ENCODE measurements at places on chromosomes 1 and 21.
A peak's percentile ranks its signal among the peaks of the same experiment; 100 is the strongest.

GRCh38 chr1:210418863-210419650 lies 90.4 kb downstream of the HHAT start:
- DNase-seq, result no peak

DNA sequence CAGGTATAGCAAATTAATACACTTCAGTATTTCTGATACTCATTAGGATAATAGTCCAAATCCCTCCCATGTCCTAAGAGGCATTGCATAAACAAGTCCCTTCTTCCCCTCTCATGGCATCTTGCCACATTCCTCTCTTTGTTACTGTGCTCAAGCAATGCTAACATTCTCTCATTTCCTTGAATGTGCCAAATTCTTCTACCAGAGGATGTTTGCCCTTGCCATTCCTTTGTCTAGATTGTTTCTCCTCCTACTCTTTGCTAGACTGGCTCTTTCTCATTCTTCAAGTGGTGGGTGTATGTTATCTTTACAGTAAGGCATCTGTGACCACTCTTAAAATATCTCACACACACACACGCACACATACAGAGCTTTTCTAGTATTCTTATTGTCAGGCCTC lies 621.0 kb upstream of the CXADR start:
- no peak for DNase-seq

DNA sequence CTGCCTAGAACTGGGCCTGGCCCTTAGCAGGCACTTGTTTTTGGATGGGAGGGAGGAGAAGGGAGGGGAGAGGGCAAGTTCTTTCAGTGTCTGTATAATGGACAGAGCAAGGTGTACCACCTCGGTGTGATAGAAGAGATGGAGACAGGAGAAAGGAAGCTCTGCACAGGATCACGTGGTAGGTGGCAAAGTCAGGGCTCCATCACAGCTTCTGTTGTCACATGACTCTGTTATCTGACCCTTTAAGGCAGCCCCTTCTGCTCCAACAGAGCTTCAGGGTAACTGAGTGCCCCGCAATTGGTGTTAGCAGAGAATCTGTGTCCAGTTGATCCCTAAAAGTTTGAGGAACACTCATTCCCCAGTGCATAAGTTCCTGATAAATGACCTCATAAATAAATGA lies 16.5 kb upstream of the ETS2 start:
- no peak for DNase-seq

DNA sequence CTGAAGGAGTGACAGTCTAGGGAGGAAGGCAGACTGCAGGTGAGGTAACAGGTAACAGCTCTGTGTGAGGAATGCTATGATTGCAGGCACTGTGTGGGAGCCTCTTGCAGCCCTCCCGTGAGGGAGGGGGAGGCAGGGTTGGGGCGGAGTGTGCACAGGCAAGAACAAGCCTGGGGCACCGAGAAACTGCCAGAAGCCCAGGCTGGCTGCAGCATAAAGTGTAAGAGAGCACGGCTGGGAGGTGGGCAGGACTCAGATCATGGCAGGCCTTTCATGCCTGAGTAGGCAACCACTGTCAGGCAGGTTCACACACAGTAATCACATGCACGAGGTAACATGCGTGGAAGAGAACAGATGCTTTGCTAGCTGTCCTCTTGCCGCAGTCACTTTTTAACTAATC lies 11.3 kb upstream of the RHEX start:
- DNase-seq, result no peak

- no peak for DNase-seq
Measured at GRCh38 chr1:170360601-170361000, 171.4 kb upstream of the GORAB start.

GRCh38 chr21:39863111-39863510 lies 4.1 kb upstream of the PCP4 start:
- no peak for DNase-seq

DNA sequence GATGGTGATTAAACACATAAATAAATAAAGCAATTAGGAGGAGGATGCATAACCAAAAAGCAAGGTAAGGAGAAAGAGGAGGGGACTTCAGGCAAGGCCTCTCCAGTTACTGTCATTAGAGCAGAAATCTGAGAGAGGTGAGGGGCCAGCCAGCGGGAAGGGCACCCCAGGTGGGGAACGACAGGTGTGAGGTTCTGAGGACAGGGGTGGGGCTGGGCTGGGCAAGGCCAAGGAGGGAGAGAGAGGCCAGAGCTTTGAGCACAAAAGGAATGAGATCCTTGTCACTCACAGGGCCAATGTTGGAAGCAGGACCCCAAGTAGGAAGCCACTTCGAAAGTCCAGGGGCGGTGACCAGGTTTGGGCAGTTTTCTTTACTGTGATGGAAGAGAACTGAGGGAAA lies 182.2 kb upstream of the RAB4A start:
- no peak for DNase-seq

- DNase-seq, result no peak
Measured at GRCh38 chr21:38505654-38506523, 7.6 kb upstream of the ERG start.

DNA sequence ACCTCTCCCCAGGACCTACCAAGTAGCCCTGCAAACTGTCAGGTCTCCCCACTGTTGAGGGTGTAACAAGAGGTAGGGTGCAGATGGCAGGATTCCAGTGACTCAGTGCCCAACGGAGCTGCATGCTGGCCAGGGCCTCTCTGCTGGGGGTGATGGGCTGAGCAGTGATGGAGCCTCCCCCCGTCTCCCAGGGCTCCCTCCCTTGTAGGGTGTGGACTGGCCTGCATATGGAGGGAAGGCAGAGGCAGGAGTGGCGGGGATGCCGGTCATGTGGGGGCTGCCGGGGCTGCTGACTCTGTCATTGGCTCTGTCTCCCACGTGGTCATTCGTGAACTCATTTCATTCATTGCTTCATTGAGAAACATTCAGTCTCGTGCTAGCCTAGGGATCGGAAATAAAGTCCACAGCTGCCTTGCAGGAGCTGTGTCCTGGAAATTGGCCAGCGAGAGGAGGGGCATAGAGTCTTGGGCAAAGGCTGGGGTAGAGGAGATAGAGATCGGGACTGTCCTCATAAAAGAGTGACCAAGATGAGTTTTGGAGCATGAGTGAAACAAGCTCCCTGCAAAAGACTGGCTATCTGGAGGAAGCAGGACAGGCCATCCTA lies 22.9 kb upstream of the DISP3 start:
- no peak for DNase-seq

DNA sequence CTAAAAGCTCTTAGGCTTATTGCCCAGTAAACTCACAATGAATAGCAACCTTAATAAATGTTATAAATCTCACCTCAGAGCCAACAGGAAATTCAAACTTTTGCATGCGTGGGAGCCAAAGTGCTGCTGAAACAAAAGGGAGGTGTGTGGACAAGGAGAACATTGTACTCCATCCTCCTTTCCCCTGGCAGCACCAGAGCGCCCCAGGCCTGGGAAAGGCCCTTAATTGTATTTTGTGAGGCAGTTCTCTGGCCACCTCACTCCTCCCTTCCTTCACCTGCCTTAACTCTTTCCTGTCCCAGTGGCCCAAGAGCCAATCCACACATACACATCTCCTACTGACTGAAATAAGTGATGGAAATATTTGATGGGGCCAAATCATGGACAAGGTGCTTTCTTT lies 648.5 kb downstream of the LMO4 start:
- no peak for DNase-seq

DNA sequence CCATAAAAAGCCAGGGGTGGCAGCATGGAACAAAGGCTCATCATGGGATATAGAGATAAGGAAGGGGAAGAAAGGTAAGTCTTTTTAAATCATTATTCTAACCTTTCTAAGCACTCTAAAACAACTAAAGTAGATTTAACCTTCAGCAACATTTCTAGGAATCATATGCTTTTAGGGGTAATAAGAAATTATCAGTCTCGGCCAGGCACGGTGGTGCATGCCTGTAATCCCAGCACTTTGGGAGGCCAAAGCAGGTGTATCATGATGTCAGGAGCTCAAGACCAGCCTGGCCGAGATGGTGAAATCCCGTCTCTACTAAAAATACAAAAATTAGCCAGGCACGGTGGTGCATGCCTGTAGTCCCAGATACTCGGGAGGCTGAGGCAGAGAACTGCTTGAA lies 20.3 kb upstream of the PHTF1 start:
- no peak for DNase-seq

GRCh38 chr1:180889325-180889724 lies 23.4 kb upstream of the KIAA1614 start:
- DNase-seq, result no peak

- DNase-seq, result no peak
Measured at GRCh38 chr1:204157962-204158361, 6.1 kb upstream of the ETNK2 start.

- DNase-seq, result no peak
Measured at GRCh38 chr1:201707656-201708055, 121.3 kb upstream of the IPO9 start.

DNA sequence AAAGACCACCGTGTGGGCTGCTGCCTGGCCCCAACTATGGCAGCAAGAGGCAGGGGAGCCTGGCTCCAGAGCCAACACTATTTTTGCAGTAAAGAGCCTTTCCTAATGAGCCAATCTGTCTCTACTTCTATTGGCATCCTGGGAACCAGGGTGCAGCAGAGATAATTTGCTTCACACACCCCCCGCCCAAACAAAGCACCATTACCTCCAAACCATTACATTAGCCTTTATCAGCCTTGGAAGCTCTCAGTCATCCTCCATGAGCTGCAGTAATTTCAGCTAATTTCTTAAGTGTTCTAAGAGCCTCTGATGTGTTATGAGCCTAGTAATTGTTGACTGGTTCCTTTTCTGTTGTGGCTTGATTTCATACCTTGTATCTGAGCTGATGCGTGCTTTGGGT lies 21.6 kb downstream of the ARMH1 start:
- DNase-seq, result no peak

DNA sequence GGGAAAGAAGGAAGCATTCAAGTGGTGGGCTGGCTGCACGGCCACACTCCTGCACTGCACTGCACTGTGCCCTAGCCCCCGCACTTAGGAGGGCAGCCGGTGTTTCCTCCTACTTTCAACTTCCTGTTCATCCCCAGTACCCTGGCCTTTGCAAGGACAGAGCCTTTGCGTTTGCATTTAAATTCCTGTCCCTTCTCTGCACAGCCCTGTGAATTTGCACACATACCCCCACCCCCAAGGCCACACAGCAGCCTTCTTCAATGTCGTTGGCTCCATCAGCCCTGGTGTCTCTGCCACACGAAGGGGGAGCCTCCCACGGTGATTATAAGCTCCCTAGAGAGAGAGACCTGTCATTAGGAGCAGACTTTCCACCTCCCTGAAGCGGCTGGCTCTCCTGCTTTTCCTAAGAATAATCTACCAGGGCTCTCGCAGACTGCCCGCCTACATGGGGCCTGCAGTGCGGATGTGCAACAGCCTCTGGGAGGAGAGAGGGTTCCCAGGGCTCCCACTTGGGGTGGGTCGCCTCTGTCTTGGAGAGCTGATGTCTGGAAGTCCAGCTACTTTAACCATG lies 13.2 kb upstream of the SLC45A3 start:
- DNase-seq, result peak; percentile 54

GRCh38 chr1:112686417-112686816 lies 12.0 kb downstream of the MOV10 start:
- no peak for DNase-seq

GRCh38 chr1:19407494-19408096 lies 77.7 kb downstream of the CAPZB start:
- DNase-seq, result no peak

GRCh38 chr1:240763771-240764170 lies 151.8 kb upstream of the GREM2 start:
- DNase-seq, result no peak

- DNase-seq, result no peak
Measured at GRCh38 chr1:31376375-31377134, 3.7 kb upstream of the FABP3 start.

DNA sequence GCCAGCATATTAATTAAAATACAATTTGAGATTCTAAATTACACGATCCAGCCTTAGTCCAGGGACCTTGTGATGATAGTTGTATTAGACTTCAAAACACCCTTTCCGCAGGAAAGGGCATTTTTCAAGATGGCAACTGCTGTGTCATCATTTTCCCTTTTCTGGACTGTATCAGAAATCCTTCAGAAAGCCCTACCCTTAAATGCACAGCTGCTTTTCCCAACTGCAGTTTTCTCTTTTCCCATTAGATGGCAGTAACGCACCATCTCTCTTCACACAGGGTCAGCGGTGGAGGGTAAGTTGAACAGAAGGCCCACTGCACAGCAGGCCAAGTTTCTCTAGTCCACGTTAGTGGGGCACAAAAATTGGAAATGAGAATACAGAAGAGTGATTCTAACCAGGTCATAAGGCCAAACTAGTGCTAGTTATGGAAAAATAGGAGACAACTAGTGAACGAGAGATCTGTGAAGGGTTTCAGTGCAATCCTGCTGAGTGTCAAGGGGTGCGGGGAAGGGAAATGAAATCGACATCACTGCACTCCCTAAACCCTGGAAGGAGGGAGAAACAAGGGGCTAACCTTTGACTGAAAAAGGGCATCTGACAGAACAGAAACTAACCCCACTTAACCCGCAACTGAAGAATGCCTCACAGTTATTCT lies 22.1 kb upstream of the TDRD10 start:
- no peak for DNase-seq

GRCh38 chr1:245370905-245371581 lies 216.3 kb downstream of the KIF26B start:
- DNase-seq, result no peak

GRCh38 chr1:58904299-58905125 lies 120.7 kb upstream of the JUN start:
- no peak for DNase-seq

- DNase-seq, result no peak
Measured at GRCh38 chr1:115314765-115315164, 23.3 kb downstream of the NGF start.

- peak; percentile 40 for DNase-seq
Measured at GRCh38 chr1:9909234-9910046, 629 bp downstream of the CTNNBIP1 start.

- DNase-seq, result no peak
Measured at GRCh38 chr1:165942927-165943597, 115.6 kb downstream of the UCK2 start.

DNA sequence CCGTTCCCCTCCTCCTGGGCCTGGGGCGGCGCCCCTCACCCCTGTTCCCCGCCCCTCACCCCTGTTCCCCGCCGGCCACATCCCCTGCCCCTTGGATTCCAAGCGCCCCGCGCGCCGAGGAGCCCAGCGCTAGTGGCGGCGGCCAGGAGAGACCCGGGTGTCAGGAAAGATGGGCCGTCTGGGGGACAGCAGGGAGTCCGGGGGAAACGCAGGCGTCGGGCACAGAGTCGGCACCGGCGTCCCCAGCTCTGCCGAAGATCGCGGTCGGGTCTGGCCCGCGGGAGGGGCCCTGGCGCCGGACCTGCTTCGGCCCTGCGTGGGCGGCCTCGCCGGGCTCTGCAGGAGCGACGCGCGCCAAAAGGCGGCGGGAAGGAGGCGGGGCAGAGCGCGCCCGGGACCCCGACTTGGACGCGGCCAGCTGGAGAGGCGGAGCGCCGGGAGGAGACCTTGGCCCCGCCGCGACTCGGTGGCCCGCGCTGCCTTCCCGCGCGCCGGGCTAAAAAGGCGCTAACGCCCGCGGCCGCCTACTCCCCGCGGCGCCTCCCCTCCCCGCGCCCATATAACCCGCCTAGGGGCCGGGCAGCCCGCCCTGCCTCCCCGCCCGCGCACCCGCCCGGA lies at the start of gene TP73:
TP73 (plus strand) TSS at position 587 of the 618 bp plus-strand sequence. CDS start 29,850 bp downstream, outside the sequence.
- no peak for DNase-seq

DNA sequence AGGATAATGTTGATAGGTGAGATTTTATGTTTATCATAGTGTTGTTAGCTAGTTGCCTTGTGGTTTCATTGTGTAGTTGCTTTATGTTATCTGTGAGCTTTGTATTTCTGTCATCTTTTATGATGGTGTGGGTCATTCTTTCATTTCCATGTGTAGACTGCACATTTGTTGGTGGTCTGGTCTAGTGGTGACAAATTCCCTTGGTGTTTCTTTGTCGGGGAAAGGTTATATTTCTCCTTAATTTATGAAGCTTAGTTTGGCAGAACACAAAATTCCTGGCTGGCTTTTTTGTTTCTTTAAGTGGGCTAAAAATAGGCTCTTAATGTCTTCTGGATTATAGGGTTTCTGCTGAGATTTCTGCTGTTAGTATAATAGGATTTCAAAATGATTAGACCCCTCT lies 347.2 kb upstream of the ADAMTS5 start:
- DNase-seq, result no peak

All from tibial artery (tissue), 4 donors.